ENCODE measurements at places on chromosomes 12 and 14.

- DNase-seq, result peak; percentile 80
Measured at GRCh38 chr12:10395390-10395998, 5.7 kb upstream of the KLRK1 start.

- DNase-seq, result peak; percentile 52
Measured at GRCh38 chr14:81435391-81436295, 35.5 kb upstream of the STON2 start.

GRCh38 chr14:51202914-51203665, 37.0 kb upstream of the TMX1 start:
- DNase-seq, result no peak

DNA sequence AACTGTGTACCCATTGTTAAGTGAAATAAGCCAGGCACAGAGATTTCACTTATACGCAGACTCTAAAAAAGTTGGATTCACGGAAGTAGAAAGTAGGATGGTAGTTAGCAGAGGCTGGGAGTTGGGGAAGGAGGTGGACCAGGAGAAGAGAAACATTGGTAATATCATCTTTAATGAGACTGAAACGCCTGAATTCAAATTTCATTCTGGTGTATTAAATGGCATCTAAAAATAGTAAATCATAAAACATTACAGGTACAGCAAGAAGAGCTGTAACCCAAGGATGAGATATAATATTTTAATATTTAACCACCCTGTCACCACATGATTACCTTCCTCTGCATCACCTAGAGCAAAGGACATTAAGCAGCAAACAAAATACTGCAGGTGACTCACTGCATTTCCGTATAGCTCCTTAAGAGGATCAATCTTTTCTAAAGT, 99.4 kb downstream of the EPS8 start:
- no peak for DNase-seq

- DNase-seq, result no peak
Measured at GRCh38 chr12:26100666-26101349, 24.0 kb downstream of the BHLHE41 start.

GRCh38 chr14:36820901-36821300, 159.2 kb downstream of the PAX9 start:
- DNase-seq, result no peak

- DNase-seq, result no peak
Measured at GRCh38 chr14:102805941-102806340, 28.7 kb downstream of the TRAF3 start.

DNA sequence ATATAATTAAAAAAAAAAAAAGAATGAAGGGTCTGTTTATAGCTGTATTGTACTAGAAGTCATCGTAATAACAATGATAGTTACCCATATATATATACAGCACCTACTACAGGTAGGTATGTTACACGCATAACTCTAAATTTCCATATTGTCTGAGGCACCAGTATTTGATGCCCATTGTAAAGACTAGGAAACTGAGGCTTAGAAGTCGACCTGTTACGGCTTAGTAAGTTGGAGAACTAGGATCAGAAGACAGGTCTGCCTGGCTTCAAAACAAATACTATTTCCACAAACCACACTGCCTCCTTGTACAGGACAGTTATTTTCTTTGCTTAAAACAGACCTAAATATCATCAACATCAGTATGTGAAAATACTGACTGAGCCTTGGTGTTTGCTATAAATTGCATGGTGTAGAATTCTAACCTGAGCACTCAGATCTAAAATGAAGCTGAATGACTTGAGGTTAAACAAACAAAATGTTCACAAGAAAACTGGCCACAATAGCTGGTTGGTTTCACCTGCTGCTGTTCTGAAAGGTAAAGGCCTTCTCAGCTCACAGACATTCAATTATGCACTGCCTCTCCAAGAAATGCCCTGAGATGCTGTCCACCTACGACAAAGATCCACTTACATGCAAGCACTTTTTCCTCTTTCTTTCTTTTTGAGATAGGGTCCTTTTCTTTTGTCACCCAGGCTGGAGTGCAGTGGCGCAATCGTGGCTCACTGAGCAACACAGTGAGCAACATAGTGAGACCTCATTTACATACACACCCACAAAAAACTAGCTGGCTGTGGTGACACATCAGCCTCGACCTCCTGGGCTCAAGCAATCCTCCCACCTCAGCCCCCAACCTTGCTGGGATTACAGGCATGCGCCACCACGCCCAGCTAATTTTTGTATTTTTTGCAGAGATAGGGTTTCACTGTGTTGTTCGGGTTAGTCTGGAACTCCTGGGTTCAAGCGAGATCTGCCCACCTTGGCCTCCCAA, 35.7 kb downstream of the SSH1 start:
- no peak for DNase-seq

GRCh38 chr12:115597157-115597712, 680.3 kb downstream of the MED13L start:
- DNase-seq, result peak; percentile 65

DNA sequence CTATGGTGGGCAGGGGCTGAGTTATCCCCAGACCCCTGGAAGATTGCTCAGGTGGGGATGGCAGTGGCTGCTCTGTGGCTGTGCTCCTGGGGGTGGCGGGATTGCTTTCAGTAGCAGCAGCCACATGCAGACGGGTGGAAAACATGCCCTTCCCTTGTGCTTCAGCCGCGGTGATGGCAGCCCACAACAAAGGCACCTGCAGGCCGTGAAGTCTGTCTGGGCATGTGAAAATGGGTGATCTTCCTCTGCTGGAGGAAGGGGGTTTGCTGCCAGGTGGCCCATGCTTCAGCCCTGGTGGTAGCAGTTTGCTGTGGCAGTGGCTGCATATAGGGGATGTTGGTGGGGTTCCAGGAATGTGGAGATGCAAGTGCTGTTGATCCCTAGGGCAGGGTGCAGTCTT, 326.2 kb upstream of the RGS6 start:
- no peak for DNase-seq

- no peak for DNase-seq
Measured at GRCh38 chr12:47741340-47741703, 16.0 kb upstream of the ENDOU start.

DNA sequence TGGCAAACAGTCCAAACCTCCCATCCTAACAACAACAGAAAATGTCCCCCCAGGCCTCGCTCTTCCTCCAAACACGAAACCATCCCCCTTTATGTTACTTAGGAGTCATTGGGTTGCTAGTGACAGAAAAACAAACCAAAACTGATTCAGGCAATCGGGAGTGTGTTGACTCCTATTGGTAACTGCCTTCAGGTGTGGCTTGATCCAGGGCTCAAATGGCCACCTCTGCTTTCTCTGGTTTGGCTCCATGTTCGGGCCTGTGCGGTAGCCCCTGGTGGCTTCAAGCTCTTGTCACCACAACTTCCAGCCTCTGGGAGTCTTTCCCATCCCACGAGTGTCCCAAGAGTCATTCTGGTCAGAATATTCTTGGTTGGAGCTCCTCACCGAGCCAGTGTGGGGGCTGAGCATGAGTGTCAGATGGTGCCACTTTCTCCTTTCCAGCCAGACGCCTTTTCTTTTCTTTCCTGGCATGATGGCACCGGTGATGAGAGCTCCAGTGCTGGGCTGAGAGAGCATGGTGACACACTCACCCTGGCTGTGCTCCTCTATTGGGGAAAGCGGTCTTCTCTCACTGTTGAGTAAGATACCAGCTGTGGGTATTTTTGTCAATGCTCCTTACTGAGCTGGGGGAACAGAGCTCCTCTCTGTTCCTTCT, 38.6 kb downstream of the NOC4L start:
- no peak for DNase-seq

- DNase-seq, result no peak
Measured at GRCh38 chr12:24668563-24668962, 280.3 kb downstream of the BCAT1 start.

DNA sequence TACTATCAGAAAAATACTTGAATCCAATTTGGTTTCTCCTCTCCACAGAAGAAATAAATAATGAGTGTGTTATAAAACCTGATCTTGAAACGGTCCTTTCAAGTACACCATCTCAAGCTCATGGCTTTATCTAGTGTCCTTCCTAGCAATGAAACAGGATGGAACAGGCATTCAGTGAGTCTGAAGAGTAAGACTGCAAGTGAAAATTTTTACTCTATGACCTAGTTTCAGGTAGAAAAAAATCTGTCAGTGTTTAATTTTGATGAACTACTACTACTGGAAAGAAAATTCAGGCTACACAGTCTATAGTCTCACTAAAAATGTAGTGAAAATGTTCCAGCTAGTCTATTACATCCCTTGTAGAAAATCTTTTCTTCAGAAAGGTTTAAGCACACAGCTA, 7.7 kb downstream of the CBX5 start:
- DNase-seq, result no peak

- DNase-seq, result no peak
Measured at GRCh38 chr14:55309761-55310365, 38.6 kb downstream of the FBXO34 start.

DNA sequence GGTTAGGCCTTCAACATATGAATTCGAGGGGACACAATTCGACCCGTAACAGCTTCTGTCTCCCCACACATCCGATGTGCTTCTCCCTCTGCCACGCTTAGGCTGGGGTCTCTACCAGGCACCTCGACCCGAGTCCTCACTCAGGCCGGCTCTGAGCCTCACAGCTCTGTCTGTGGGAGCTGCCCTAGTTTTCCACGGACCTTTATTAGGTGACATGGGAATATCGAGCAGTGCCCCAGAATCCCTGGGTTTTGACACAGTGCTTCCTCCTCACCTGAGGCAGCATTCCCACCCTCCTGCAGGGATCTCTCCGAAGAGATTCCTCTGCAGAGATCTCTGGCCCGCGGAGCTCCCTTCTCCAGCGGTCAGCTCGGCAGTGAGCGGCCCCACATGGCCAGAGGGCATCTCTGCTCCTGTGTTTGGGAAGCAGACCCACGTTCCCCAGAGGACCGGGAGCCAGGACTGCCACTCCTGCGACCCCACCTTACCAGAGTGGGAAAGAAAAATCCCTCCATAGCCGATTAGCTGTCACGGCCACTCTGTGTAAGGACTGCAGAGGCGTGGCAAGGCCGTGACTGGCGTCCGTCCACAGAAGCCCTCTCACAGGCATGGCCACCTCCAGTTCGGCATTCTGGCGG, 21.2 kb downstream of the ZBTB42 start:
- DNase-seq, result no peak

GRCh38 chr14:105178069-105178867, 2.8 kb downstream of the NUDT14 start:
- no peak for DNase-seq

- DNase-seq, result no peak
Measured at GRCh38 chr12:123992118-123992825, 19.3 kb downstream of the ZNF664 start.

- DNase-seq, result no peak
Measured at GRCh38 chr12:130487636-130488357, 150.1 kb downstream of the PIWIL1 start.

GRCh38 chr12:47033081-47033480, 46.3 kb upstream of the PCED1B start:
- no peak for DNase-seq

DNA sequence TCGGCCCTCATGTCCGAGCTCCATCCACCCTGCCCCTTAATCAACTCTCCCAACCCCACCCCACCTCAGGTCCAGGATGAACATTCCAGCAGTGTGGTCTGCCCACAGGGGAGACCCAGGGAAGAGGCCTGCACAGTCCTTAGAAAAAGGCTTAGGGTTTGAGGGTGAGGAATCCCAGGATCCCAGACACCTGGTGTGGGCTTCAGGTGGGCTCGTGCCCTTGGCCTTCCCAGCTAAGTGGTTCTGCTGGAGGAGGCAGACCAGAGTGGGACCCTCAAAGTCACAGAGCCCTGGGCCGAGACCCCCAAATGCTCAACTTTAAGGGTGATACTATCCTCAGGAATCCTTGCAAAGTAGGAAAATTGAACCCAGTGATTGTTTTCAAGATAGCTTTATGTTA, 25.4 kb upstream of the PPP2R5C start:
- no peak for DNase-seq

- DNase-seq, result no peak
Measured at GRCh38 chr12:62703011-62703380, 232.0 kb downstream of the PPM1H start.

- DNase-seq, result no peak
Measured at GRCh38 chr14:46404865-46405811, 246.4 kb downstream of the RPL10L start.
